ENCODE measurements at places on chromosomes 4 and X. TPM values are rescaled to one million over a fixed set of nuclear protein-coding genes. Genes with fewer than 3 reads are reported as not detected.

The RGN gene
- total RNA-seq: 6.7 TPM

The IL21 gene
- not detected for total RNA-seq

The ARHGAP24 gene
- 0.21 TPM for total RNA-seq

The COPS4 gene
- total RNA-seq: 34.2 TPM
